ENCODE measurements at places on chromosomes 12 and 14.
A peak's percentile ranks its signal among the peaks of the same experiment; 100 is the strongest.

- ATAC-seq = peak; percentile 81
Observed at GRCh38 chr14:67934087-67934486, 114.5 kb downstream of the RAD51B start.

DNA sequence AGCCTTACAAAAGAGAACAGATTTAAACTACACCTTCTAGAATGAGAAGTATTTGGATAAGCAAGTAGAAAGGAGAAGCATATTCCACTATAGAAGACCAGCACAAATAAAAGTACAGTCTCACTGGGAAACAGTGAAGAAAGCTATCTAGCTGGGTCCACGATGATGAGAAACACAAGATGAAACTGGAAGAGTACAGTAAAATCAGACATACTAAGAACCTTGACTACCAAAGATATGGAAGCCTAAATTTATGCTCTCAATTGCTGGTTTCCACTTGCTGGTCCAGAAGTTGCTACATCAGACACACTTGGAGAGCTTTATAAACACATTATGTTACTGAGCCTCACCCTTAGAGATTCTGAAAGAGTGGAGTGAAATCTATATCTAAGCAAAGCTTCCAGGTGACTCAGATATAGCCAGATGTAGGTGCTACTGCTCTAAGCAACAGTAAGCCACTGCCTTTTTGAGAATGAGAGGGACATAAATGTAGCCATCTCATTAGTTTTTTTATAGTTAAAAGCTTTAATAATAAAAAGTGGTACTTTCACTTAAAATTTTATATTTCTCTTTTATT is 96.3 kb upstream of the BBS10 start:
- peak; percentile 87 for ATAC-seq

DNA sequence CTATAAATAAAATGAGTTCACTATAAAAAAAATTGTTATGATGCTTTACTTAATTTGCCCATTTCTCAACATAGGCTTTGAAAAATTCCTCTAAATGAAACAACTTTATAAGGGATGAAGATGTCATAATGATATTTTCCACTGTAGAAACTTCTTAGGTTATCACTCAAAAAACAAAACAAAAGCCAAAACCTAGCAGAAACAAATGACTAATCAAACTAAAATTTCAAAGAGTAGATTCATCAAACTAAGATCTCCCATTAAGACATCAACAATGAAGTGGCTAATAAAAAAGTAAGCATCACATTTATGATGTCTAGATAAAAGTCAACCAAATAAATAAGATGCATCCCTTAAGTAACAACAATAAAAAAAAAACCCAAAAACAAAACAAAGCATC is 36.9 kb upstream of the TTC7B start:
- ATAC-seq = no peak

DNA sequence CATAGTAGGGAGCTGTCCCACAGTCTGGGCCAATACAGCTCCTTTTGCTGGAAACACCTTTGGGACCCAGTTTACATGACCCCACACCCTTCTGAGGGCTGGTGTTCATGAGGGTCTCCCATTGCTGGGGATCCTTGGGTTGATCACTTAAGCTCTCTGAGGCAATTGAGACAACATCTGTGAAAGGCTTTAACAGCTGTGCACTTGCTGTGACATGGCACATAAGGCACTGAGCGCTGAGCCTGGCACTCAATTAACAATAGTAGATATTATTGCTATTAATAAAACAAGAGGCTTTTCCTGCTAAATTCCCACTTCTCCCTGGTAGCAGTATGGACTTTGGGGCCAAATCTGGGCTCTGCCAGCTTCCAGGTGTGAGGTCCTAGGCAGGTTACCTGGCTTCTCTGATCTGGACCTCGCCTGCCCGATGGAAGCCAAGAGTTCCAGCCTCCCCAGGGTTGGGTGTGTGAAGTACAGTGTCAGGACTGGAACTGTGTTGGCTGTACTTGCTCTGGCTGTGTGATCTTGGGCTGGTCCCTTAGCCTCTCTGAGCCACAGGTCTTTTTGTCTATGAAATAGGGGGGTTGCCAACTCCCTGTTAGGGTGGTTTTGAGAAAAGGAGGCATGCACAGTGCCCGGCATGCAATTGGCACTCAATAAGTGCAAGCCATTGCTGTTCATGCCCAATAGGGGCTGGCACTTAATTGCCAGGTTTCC is 3.1 kb downstream of the SH2B3 start:
- ATAC-seq = no peak

GRCh38 chr12:50620978-50621360 is 116.2 kb downstream of the DIP2B start:
- no peak for ATAC-seq

GRCh38 chr14:87231336-87232026 is 761.5 kb downstream of the GALC start:
- ATAC-seq = no peak

DNA sequence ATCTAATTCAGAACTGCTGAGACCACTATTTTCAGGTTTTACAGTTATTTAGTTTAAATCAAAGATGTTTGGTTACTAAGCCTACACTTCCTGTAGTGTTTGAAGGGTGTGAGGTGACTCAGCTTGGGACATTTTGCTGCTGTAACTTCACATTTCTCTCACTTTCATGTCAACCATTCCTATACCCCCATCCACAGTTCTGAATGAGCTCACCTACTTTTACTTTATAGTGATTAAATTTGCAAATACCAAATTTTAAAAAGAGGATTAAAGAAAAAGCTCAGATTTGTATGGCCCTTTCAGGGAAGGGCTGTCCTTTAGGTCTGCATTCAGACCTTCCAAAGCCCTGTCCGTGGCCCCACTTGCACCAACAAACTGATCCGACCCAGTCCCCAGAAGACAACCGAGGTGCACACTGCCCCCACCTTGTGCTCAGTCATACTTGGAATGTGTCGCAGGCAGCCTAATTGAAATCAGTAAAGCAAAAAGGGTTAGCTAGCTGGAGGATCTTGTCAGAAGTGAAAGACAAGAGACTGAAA is 174.4 kb downstream of the MON2 start:
- peak; percentile 98 for ATAC-seq

DNA sequence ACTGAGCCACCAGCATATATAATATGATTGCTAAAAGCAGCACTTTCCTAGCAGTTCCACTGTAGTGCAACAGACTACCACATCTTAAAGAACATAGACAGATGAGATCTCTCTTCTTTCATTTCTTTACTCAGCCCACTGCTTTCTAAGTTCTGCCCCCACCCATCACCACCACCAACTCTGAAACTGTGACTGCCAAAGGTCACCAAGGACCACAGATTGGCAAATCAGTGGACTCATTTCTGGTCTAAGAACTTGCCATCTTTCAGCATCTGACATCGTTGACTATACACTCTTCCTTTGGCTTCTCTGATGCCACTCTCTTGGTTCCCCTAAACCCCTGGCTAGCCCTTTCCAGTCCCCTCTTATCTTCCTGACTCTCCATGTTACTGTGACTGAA is 38.4 kb downstream of the IFNG start:
- ATAC-seq = peak; percentile 46

GRCh38 chr12:48017921-48018617 is 13.8 kb upstream of the COL2A1 start:
- no peak for ATAC-seq

GRCh38 chr12:67025543-67026114 is 243.5 kb upstream of the CAND1 start:
- no peak for ATAC-seq

DNA sequence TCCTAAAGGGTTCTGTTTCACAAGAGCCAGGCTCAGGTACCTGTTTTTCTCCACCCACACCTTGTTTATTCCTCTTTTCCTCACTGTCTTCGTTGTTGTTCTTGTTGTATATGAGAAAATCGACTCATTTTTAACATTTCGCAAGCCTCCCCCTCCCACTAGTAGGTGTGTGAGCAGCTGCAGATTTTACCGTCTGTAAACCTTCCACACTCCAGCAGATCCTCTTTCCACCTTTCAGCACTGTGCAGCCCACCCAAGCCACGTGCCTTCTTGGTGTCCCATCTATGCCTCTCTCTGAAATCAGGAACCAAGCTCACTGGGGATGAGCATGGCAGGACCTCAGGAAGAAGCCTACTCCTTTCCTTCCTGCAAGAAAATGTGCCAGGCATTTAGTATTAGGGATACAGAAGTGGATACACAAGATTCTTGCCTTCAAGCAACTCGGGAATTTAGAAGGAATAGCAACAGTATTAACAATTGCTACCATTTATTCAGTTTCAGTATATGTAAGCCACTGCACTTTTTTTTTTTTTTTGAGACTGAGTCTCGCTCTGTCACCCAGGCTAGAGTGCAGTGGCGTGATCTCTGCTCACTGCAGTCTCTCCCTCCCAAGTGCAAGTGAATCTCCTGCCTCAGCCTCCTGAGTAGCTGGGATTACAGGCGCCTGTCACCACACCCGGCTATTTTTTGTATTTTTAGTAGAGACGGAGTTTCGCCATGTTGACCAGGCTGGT is 113.6 kb downstream of the CHST11 start:
- ATAC-seq = peak; percentile 6

DNA sequence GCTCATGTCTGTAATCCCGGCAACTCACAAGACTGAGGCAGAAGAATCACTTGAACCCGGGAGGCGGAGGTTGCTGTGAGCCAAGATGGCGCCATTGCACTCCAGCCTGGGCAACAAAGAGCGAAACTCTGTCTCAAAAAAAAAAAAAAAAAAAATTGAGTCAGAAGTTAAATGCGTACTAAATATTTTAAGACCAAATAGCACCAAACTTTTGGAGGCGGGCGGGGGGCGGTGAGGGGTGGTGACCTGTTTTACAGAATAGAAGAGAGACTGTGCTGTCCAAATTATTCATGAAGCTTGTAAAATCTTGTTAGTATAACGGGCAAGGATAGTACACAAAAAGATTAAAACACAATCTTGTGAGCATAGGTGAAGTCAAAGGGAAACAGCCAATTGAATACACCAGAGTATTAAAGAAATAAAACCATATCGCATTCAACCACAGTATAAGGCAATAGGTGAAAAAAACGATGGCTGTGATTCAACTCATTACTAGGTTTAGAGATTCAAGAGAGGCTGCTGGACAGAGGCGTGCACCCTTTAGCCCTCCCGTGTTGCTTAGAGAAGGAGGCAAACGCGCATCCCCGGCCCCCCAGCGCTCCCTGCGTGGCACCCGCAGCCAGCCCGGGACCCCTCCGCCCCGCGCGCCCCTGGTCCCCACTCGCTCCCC is 571 bp downstream of the ZNF891 start:
- ATAC-seq = peak; percentile 25

GRCh38 chr14:99318959-99319295 is 46.9 kb upstream of the BCL11B start:
- ATAC-seq = no peak

- no peak for ATAC-seq
Observed at GRCh38 chr14:22477569-22478194, 111.3 kb downstream of the DAD1 start.

- ATAC-seq = no peak
Observed at GRCh38 chr12:26195250-26195640, at the start of gene SSPN. TSS of gene SSPN (plus strand) at chr12:26195573. CDS start at chr12:26195673, 100 bp downstream.

- ATAC-seq = no peak
Observed at GRCh38 chr14:64062381-64063115, 209.7 kb downstream of the SYNE2 start.

DNA sequence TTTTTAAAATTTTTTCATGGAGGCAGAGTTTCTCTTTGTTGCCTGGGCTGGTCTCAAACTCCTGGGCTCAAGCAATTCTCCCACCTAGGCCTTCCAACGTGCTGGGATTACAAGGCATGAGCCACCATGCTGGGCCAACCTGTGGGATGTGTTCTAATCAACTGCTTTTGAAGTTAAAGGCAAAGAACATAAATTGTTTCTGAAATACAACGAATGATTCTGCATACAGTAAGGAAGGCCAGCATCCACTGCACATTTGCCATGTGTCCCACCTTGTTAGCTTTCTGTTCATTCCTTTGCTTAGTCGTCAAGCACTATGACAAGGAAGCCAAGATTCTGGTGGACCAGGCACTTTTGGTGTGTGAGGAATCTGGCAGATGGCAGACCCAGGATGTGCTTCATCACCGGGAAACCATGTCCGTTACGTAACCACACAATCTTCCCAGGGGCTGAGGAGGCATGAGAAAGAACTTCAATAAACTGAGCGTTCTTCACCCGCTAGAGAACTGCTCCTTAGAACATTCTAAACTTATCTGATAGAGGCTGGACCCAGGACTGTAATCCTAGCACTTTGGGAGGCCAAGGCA is 24.5 kb downstream of the MOK start:
- no peak for ATAC-seq

GRCh38 chr12:111441107-111441928 is 35.6 kb downstream of the SH2B3 start:
- ATAC-seq = no peak

- no peak for ATAC-seq
Observed at GRCh38 chr12:80681786-80682185, 25.6 kb upstream of the MYF6 start.
